ENCODE measurements at places on chromosomes 16 and 17.

- DNase-seq: no peak
Observed at GRCh38 chr17:613725-614124, 100.9 kb downstream of the VPS53 start.

GRCh38 chr17:83192161-83192788 is 112.9 kb downstream of the METRNL start:
- no peak for DNase-seq

- no peak for DNase-seq
Observed at GRCh38 chr16:15857724-15858560, 1.1 kb upstream of the MYH11 start.

GRCh38 chr17:42289611-42290181 is 1.4 kb downstream of the STAT5A start:
- DNase-seq: peak; percentile 84

- DNase-seq: no peak
Observed at GRCh38 chr17:76805319-76805718, 62.9 kb upstream of the MGAT5B start.

DNA sequence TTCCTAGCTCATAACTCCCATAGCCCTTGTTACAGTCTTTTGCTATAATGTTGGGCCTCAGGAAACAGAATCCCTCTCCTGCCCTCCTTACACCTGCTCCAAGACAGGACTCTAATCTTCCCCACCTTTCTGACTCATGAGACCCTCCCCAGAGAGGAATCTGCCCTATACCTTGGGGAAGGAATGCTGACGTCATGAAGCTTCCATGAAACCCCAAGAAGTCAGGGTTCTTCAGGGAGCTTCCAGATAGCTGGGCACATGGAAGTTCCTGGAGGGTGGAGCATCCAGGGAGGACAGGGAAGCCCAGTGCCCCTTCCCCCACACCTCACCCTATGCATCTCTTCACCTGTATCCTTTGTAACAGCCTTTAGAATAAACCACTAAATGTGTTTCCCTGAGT is 285.7 kb downstream of the SOX9 start:
- no peak for DNase-seq

DNA sequence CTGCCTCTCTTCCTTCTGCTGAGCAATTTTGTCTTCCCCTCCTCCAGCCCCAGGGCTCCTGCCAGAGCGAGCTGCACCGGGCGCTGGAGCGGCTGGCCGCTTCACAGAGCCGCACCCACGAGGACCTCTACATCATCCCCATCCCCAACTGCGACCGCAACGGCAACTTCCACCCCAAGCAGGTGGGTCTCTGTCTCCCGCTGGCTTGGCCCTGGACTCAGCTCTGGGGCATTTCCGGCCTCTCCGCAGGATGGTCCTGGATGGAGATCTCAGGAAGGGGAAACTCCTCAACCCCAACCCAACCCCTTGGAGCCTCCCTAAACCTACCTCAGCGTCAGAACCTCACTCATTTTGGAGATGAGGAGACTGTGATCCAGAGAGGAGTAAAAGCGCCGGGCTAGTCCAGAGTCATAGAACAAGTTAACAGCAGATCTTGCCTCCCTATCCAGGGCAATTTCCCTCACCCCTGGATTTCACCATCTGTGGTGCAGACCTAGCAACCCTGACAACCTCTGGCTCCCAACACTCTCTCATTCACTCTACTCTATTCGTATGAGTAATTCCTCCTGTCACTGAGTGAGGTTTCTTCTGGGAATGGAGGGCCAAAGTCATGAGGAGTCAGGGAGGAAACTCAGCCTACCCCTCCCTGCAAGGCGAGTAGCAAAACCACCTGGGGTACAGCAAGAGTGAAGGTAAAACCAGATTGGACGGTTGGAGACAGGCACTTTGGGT is 10.8 kb downstream of the IGFBP4 start:
- no peak for DNase-seq

DNA sequence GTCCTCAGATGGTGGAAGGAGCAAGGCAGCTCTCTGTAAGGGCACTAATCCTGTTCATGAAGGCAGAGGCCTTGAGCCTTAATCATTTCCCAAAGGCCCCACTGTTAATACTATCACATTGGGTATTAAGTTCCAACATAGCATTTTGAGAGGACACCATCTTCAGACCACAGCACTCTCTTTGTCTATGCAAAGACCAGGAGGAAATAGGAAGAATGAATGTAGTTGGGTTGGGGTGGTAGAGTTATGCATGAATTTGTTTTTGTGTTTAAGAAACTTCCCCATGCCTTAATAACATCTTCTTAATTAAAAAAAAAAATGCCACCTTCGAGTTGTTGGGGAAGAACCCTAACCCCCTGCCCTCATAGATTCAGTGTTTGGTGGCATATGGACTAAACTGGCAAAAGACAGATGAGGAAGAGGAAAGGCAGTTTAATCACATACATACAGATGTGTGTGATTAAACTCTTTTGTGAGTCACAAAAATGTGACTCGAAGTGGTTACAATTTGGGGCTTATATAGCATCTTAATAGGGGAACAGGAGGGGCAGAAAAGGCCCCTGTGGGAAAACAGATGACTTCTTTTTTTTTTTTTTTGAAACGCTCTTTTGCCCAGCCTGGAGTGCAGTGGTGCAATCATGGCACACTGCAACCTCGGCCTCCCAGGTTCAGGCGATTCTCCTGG is 35.0 kb upstream of the SLC5A10 start:
- no peak for DNase-seq

- DNase-seq: no peak
Observed at GRCh38 chr16:14462811-14463210, 167.2 kb downstream of the PARN start.

DNA sequence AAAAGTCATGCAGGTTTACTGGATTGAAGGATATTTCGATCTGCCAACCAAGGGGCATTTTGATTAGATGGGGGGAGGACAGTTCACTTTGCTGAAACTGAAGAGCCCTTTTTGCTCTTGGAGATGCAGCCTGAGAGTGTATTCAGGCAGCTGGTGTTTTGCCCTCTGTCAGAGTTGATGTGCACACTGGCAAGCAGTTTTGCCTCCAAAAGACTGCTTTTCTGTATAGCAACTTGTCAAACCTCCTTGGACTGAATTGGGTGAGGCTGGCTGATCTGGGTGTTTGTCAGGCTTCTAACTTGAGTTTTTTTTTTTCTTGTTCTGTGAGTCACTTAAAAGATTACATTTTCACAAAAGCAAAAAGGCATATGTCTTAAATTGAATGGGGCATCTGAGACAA is 22.6 kb upstream of the ANKFN1 start:
- DNase-seq: no peak

GRCh38 chr17:79645022-79645776 is 34.3 kb upstream of the RBFOX3 start:
- no peak for DNase-seq

DNA sequence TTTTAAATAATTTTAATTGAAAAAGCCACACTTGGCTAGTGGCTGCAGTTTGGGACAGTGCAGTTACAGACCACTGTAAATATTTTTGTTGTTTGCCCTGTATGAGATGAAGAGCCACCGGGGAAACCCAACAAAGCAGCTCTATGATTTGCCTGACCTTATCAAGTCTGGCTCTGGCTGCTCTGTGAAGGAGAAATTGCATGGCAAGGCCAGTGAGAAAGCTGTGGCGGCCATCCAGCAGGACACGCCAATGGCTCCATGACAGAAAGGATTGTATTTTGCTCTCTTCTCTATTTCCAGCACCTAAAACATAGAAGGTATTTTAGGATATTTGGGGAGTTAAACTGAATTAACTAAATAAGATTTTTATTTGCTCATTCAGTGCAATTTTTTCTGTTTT is 330.0 kb upstream of the DYNLRB2 start:
- no peak for DNase-seq

DNA sequence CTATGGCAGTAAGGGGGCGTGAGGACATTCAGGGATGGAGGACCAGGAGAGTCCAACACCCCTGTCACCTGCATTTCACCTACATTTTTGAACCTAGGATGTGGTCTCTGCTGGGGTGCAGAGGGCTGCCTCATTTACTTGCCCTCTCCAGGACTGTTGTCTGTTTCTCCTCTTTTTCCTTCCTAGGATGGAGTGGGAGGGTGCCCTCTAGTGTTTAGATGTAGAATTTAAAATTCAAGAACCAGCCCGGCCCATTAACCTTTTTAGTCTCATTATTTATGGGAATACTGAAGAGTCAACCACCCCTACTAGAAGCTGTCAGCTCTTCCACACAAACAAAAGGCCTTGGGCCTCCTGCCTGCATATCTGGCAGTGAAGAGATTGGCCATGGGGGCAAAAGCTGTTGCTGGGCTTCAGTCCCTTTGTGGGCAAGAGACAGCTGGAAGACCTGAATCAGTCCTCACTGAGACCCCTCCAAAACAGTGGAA is 2.5 kb upstream of the STARD3 start:
- DNase-seq: no peak
